Activated CD8-positive, alpha-beta T cell treated with anti-CD3 and anti-CD28 coated beads, Interleukin-2, amount 10 ng/mL, durations not matched to agents 7 days and 5 days (primary cell): ENCODE measurements at places on chromosomes 1 and 21. TPM values are rescaled to one million over a fixed set of nuclear protein-coding genes. Genes with fewer than 3 reads are reported as not detected.

The FMN2 gene
- total RNA-seq = not detected

The PERM1 gene
- not detected for total RNA-seq

The SPRR4 gene
- not detected for total RNA-seq

The FCGR1A gene
- total RNA-seq = not detected

The APCS gene
- not detected for total RNA-seq

The LRRC53 gene
- not detected for total RNA-seq

DNA sequence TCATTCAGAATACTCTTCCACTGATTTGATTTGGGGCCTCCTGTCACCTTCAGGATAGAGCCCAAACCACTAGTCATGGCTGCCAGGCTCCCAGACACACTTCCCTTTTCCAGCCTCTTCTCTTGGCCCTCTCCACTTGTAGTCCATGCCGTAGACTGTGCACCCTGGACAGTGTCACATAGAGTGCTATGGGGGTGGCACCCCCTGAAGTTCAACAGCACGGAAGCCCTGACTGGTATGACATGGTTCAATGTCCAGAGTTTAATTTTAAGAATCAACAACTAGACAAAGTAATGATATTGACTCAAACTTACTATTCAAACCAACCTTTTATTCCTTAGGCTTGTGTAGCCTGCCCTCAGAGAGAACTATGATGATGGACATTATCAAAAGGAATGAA is 22.3 kb downstream of the FMO2 start:
- DNase-seq = no peak

- DNase-seq = no peak
These were observed 26.3 kb upstream of the ZNF648 start for GRCh38 chr1:182087719-182088350.

DNA sequence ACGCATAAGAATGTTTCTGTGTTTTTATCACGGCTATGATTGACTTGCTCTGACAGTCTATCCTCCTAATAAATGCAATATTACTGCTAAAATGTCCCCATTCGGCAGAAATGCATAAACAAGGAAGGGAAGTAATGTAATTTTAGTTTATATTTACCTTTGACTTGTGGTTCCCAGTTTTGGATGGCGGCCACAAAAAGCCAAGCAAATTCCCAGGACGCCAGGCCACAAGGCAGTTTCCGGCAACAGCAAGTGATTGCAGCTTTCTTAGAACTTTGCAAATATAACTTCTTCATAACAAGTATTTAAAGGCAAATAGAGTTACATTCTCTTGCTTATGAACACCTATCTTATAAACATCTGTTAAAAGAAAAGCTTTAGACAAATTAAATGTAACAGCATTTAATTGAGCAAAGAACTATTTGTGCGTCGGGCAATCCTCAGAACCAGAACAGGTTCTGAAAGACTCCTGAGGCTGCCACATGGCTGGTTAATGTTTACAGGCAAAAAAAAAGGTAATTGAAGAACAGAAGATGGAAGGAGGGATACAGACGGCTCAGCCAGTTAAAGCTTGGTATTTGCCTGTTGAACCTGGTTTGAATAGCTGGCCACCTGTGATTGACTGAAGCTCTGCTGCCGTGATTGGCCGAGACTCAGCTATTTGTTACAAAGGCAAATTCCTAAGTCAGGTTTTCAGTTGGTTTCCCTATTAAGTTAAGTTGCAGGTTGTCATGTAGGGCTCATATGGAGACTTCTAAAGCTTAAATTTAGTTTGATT is 80.8 kb downstream of the C21orf91 start:
- no peak for DNase-seq

DNA sequence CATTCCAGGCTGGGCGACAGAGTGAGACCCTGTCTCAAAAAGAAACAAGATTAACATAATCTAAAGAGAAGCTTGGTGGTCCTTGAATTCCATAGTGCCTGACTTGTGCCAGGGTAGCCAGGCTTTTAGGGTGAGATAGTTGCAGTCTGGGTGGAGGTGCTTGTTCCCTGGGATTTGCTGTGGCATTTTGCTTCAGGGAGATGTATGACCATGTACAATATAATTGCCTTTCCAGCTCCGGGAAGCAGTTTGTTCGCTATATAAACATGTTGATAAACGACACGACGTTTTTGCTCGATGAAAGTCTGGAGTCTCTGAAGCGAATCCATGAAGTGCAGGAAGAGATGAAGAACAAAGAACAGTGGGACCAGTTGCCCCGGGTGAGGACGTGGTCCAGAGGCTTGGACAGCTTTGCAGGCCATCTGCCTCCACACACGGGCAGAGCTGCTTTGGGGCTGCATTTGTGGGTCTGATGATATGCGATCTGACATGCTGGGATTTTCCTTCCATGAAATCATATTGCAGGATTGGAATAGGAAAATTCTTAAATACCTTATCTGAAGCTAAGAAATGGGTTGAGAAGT is 49.4 kb upstream of the KIF1B start:
- no peak for DNase-seq

- no peak for DNase-seq
These were observed 1.6 kb upstream of the TAS1R2 start for GRCh38 chr1:18861082-18861481.

DNA sequence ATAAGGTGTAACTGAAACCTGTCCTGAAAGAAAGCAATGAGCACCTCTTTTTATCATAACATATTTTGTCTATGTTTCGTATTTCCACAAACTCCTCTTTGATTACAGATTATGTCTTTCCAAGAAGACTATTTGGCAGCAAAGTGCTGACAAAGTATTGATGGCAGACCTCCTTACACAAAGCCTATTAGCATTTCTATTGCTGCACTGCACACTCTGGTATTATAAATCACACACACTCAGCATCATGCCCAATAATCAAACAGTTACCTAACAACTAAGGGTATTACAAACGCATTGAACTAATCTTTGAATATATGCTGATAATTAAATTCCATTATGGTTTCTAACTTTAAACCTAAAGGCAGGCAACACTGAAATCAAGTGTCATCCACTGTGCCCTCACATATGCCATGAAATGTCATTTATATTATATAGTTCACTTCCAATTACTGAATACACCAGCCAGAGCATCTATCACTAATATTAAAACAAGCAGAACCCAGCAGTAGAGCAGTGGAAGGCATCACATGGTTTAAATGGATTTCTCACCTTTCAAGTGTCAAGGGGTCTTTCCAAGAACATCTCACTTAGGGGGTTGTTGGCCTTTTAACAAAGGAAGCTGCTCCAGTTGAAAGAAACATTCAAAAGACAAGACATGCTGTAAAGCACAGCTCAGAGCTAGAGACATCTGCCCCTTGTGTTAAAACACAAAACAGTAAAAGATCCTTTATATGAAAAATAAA is 239.1 kb downstream of the RERE start:
- DNase-seq = no peak

DNA sequence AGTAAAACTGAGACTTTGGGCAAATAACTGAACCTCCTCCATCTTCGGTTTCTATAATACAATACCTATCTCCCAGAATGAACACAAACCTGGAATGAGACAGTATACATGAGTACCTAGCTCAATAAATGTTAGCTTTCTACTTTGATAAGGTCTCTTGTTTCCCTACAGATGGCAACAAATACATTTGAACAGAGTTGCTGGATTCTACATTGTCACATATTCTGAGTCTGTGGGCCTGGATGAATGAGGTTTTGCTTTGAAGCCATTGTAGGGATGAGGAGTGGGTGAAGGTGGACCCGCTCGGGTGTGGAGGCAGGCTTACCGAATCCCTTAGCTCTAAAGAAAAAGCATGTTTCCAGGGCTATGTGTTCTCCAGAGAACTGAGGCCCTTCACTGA is 13.9 kb upstream of the FYB2 start:
- no peak for DNase-seq

GRCh38 chr21:36741506-36741905 is 42.6 kb downstream of the SIM2 start:
- no peak for DNase-seq

GRCh38 chr1:10606064-10606463 is 131.3 kb downstream of the PEX14 start:
- DNase-seq = no peak

- DNase-seq = no peak
These were observed 22.0 kb upstream of the WDR26 start for GRCh38 chr1:224456637-224456953.
